ENCODE measurements at places on chromosomes 5 and 9.
A peak's percentile ranks its signal among the peaks of the same experiment; 100 is the strongest.

- DNase-seq = no peak
Measured at GRCh38 chr5:87770016-87770570, 357.4 kb upstream of the CCNH start.

DNA sequence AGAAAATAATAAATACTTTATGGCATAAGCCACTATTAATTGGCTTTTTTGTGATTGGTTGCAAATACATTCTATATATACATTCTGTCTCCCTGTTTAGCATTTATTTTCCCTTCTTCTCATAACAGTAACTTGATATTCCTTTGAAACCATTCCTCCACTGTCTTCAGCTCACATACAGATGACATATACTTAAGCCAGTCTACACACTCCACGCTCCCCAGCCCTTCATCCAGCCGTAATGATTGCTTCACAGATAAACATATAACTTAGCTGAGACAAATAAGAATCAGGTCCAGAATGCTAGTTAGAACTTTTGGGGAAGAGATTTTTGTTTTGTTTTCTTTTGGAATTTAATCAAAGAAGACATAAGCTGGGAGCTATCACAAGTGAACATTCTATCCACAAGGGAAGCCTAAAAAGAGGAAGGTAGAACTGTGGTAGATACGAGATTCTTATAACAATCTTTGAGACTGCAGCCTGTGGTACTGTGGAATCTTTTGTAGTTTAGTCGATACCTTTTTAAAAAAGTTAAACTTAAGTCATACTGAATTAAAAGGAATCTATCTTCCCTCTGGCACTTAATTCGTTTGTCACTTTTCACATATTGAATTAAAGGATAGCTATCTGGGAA lies 365.1 kb upstream of the PRR16 start:
- no peak for DNase-seq

GRCh38 chr5:154351141-154351540 lies 94.7 kb upstream of the SAP30L start:
- no peak for DNase-seq

GRCh38 chr5:34485768-34486030 lies 170.4 kb upstream of the RAI14 start:
- DNase-seq = no peak

GRCh38 chr9:121537283-121537682 lies 37.6 kb upstream of the GGTA1 start:
- no peak for DNase-seq

- DNase-seq = no peak
Measured at GRCh38 chr5:169139480-169140050, 161.4 kb downstream of the SLIT3 start.

- no peak for DNase-seq
Measured at GRCh38 chr9:3457175-3457574, 68.6 kb downstream of the RFX3 start.

GRCh38 chr5:160092960-160093707 lies 26.1 kb downstream of the PWWP2A start:
- DNase-seq = no peak

DNA sequence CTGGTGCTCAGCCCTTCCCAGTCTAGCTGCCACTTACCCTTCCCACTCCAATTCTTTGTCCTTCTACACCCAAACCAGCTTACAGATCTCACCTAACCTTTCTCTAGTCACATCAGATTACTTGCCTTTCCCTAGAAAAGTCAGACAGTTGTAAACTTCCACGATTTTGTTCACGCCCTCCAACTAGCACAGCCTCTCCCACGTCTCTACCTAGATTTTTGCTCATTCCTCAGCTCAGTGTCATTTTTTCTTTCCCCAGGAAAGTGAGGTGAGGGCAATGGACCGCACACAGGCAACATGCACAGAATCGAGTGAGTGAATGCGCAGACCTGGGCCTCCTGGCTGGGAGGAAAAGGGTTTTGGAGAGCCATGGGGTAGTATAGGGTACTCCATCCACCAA lies 20.9 kb upstream of the PRUNE2 start:
- no peak for DNase-seq

- DNase-seq = no peak
Measured at GRCh38 chr5:126640866-126641265, 40.1 kb downstream of the PHAX start.

DNA sequence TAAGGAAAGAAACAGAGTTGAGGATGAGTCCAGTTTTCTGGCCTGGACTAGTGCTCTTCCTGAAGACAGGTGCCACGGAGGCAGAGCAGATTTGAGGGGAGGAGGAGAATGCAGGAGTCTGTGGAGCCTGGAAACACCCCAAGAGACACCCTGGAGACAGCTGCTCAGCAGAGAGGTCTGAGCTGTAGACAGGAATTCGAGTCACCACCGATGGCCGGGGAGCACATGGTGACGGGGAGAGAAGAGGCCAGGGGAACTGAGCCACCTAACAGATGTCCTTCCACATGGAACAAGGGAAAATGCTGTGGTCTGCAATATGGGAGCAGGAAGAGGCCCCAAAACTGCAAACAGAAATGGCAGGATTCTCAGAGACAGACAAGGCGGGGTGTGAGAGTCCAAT lies 22.9 kb downstream of the CPLX2 start:
- DNase-seq = no peak

DNA sequence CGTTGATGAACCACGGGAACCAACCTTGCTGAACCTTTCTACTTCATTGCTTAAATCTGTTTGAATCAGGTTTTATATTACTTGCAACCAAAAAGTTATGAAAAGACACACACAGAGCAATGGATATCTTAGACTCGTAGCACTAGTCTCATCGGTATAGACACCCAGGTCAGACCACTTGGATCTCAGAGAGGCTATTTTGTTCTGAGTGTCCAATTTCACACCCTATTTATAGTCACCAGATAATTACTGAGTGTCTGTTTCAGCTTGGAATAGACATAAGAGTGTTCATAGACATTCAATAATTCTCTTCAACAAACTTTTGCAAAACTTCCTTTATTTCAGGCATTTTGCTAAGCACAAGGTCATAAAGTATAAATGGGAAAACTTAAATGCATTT lies 145.4 kb upstream of the EGFLAM start:
- DNase-seq = no peak

GRCh38 chr5:14175381-14175780 lies 32.2 kb downstream of the TRIO start:
- no peak for DNase-seq

DNA sequence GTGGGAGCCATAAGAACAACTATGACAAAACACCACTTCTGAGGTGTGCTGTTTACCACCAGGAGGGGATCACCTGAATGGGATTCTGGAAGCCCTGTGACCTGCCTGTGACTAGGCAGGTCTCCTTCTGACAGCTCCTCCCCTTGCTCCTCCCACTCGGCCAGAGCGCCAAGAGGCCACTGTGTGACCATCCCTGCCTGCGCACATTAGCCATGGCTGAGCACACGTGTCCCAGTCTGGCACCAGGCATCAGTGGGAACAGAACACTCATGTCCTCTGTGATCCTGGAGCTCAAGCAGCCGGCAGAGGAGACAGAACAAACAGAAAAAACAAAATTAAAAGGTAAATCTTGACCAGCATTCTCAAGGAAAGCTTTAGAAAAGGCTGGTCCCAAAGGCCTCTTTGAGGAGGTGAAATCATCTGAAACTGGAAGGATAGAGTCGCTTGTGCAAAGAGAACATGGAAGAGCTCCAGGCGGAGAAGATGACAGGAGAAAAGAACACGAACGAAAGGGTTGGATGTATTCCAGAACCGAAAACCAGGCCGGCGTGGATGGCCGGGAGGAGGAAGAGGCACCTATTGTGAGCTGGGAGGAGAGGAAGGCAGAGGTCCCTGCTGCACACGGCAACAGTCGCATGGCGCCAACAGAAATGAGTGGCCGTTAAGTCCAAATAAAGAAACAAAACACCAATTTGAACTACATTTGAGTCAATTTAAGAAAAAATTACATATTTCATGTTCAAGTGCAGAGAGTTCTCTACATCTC lies 5.1 kb downstream of the MED10 start:
- DNase-seq = no peak

DNA sequence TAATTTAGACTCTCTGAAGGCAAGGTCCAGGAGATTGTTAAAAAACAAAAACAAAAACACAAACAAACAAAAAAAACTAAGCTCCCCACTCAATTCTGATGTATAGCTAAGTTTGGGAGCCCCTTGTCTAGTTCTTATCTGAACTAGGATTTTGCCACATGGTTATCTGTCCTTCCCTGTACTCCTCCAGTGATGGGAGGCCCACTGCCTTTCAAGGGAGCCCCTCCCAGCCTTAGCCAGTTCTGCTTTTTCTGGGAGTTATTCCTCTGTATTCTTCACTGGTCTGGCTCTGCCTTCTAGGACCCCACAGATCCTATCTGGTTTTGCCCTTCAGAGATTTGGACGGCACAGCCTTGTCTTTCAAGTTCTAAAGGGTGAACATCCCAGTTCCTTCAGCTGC lies 2.1 kb upstream of the ALDH1B1 start:
- DNase-seq = no peak

DNA sequence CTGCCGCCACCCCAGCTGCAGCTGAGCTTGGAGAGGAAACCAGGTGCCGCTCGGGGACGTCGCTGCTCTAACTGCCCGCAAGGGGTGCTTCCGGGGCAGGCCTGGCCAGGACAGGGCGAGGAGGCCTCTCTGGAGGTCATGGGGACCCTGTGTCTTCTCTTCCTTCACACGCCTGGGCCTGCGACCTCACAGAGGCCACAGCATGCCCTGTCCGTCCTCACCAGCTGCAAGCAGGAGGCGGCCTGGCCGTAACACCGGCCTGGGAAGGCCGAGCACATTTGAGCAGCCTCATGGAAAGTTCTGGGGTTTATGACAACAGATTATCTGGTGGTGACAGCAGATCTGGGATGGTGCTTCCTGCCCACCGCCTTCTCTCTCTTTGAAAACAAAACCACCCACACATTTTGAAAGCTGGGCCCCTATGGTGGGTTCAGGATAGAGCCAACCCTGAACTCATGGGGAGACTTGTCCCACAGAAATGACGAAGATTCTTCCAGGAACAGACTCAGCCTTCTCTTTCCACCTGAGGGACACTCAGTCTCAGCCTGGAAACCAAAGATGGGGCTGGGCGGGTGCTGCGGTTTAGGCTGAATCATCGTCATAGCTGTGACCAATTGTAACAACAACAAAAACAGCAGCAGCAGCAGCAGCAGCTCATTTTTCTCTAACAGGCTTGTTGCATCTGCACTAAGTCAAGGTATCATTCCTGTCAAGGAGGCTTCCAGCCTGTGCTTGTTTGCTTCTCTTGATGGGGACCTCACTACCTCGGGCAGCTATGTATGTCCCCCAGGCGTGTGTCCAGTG lies 99.6 kb upstream of the RAPGEF1 start:
- no peak for DNase-seq

- no peak for DNase-seq
Measured at GRCh38 chr9:11141357-11141756, 528.6 kb upstream of the PTPRD start.

DNA sequence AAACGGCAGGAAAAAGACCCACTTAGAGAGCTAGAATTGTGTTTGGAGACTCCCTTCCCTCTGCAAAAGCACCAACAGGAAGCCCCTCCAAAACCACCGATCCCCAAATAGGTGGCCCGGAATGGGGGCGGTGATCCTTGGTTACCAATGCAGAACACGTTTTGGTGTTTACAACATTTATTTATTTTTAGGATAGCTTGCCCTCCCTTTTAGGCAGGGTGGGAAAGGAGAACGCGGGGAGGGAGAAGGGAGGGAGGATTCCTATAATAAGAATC lies 579 bp upstream of the NTRK2 start:
- no peak for DNase-seq

DNA sequence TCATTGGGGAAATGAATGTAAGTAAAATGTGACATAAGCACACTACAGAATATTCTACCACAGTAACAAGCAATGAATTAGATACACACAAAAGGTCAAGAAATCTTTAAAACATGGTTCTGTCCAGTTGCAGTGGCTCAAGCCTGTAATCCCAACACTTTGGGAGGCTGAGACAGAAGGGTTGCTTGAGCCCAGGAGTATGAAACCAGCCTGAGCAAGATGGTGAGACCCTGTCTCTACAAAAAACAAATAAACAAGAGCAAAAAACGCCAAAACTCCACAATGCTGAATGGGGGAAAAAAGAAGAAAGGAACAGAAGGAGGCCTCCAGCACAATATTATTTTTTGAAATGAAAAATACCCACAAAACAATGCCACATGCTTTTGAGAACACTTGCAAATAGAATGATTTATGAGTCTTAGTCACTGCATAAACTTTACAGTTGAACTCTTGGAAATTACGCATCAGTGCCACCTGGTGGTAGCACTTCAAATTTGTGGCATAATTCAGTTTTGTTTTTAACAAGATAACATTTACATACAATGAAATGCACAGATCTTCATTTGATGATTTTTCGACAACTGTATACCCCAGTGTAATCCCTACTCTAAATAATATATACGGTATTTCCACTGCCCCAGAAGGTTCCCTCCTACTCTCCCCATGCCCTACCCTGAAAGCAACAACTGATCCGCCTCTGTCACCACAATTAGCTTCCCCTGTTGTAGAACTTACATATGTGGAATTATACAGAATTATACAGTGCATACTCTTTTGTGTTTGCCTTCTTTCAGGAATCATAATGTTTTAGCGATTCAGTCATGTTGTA lies 14.4 kb upstream of the SPINK4 start:
- DNase-seq = peak; percentile 32

DNA sequence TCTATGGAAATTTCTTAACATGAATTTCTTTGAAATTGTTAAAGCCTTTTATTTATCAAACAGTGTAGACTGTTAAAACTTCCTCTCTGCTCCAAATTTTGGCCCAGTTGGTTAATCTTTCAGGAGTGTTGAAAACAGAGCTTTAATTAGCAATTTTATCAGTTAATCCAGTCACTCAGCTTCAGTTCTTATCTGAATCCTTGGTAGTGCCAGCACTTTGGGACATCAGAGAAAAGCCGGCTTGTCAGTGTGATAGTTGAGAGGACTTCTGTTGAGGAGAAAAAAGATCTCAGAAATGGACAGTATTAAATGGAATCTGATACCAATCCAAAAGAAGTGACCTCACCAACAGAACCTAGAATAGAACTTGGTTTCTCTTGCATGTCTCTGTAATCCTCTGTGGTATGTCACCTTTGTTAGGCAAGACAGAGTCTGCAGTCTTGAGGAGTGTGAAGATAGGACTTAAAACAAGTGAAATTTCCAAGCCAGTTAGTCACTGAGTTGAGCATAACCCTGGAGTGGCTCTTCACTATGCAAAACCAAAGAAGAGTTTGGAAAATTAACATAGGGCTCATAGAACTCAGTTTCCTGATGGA lies 251.8 kb downstream of the NNT start:
- DNase-seq = no peak

DNA sequence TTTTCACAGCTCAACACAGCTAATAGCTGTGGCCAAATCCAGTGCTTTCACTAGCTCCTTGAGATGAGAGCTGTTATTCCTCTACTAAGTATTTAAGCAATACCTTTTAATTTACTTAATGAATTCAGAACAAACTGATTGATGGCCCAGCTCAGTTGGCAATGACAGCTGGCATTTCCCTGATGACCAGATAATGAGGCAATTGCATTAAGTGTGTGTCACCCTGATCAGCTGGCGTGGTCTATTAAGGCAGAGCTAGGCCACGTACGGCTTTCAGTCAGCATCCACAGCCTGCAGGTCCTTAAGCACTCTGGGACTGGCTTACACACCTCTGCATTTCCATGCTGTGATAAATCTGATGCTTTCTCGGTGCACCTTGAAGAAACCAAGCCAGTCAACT lies 34.4 kb downstream of the TTLL11 start:
- DNase-seq = no peak

Data from stimulated activated CD4-positive, alpha-beta T cell treated with anti-CD3 and anti-CD28 coated beads, Interleukin-15, amount 100 ng/mL, for 1 hour (primary cell).